Activated CD8-positive, alpha-beta memory T cell treated with anti-CD3 and anti-CD28 coated beads for 4 hours (primary cell): ENCODE measurements at places on chromosomes 16 and 17.
A peak's percentile ranks its signal among the peaks of the same experiment; 100 is the strongest.

DNA sequence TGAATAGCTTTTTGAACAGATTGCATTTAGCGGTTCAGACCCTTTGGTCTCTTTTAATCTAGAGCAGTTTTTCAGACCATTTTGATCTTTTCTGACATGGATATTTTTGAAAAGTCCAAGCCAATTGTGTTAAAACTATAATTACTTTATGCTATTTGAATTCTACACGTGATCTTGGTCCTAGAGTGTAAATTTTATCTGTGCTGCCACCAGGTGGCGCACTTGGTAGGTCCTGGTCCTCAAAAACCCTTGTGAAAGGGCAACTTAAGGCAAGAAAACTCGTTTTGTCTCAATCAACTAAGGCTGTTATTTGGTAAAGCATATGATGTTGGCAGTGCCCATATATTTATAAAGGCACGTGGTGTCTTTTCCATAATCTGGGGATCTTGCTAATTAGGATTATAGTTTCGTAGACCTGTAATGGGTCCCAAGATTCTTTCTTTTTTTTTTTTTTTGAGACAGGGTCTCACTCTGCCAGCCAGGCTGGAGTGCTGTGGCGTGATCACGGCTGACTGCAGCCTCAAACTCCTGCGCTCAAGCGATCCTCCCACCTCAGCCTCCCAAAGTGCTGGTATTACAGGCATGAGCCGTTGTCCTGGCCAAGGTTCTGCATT lies 43.9 kb upstream of the TEX2 start:
- DNase-seq, result peak; percentile 28

- no peak for DNase-seq
Measured at GRCh38 chr16:2846511-2847310, 11.3 kb downstream of the PRSS22 start.

DNA sequence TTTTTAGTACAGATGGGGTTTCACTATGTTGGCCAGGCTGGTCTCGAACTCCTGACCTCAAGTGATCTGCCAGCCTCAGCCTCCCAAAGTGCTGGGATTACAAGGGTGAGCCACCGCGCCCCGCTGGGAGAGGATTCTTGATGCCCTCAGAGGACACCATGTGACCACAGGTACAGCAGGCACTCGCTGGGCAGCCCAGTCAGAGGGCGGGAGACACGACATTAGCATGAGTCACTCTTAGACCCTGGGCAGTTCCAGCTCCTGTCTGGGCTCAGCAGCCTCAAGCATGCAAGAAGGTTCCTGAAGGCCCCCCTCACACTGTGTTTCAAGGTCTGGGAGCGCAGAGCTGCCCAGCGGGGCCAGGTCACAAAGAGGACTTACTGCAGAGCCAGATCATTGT lies 11.9 kb downstream of the STAC2 start:
- no peak for DNase-seq

GRCh38 chr16:70160388-70160787 lies 13.2 kb upstream of the CLEC18C start:
- DNase-seq, result no peak

DNA sequence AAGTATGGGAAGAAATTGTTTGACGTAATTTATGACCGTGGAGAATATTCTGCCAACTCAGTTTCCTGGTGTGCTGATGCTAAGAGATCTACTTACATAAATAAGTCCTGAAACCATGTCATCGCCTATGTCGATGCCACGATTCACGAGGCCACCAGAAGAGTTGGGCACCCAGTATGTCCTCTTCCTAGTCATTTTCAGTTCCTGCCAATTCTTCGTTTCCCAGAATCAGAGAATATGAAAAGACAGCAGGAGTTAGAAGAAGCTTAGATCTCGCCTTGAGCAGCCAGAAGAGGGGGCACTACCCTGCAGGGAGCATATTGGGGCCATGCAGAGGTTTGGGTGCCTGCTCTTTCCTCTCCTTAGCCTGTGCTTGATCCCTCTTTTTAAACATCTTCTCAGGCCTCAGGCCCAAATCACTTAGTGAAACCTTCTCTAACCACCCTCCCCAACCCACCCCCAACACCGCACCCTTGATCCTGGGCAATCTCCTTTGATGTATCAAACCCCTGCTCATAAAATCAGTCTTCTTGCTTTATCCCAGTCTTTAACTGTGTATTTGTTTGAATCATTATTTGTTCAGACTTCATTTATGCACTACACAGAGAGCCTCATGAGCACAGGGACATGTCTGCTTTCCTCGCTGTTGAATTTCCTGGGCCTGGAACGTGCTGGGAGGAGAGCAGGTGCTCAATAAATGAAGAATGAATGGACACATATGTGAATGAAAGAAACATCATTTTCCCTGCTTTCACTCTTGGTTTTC lies 12.2 kb upstream of the LONP2 start:
- DNase-seq, result no peak
